ENCODE measurements at places on chromosomes 6 and 20. TPM values are rescaled to one million over a fixed set of nuclear protein-coding genes. Genes with fewer than 3 reads are reported as not detected.

DNA sequence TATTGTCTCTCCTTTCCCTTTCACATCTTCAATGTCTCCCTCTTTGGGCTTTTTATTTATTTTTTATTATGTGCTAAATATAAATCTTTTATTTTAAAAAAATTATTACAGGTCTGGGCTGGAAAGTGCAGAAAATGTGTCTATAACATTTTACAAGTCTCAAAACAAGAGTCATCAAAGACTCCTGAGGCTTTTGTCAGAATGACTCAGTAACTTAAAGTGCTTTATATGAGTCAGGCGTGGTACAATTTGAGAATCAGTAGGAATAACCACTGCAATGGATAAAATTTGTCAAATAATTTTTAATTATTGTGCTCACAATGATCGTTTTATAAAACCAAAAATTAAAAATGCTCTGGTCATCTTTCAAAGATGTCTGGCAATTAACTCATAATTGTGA is 193.9 kb downstream of the MMUT start:
- H3K4me3 ChIP-seq = no peak overlapping the region
- H3K36me3 ChIP-seq = no peaks in the 10 kb centered on the region
- no peak overlapping the region for H3K27ac ChIP-seq
- DNase-seq = no peak
- no peaks in the 10 kb centered on the region for H3K27me3 ChIP-seq

DNA sequence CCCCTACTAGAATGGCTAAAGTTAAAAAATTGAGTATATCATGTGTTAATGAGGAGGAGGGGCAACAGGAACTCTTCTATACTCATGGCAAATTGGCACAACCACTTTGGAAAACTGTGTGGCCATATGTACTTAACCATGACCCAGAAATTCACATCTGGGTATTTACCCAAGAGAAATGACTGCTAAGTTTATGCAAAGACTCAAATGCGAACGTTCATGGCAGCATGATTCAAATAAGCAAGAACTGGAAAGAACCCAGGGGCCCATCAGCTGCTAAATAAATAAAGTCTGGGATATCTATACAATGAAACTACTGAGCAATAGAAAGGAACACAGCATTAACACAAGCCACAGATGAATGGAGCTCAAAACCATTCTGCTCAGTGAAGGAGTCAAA is 107.6 kb downstream of the MYLK4 start:
- no peak for DNase-seq
- H3K4me3 ChIP-seq = no peak overlapping the region
- H3K27ac ChIP-seq = no peak overlapping the region
- peaks cover 21% of the 10 kb centered on the region for H3K27me3 ChIP-seq
- no peaks in the 10 kb centered on the region for H3K36me3 ChIP-seq
- no peaks in the 10 kb centered on the region for H3K4me1 ChIP-seq

DNA sequence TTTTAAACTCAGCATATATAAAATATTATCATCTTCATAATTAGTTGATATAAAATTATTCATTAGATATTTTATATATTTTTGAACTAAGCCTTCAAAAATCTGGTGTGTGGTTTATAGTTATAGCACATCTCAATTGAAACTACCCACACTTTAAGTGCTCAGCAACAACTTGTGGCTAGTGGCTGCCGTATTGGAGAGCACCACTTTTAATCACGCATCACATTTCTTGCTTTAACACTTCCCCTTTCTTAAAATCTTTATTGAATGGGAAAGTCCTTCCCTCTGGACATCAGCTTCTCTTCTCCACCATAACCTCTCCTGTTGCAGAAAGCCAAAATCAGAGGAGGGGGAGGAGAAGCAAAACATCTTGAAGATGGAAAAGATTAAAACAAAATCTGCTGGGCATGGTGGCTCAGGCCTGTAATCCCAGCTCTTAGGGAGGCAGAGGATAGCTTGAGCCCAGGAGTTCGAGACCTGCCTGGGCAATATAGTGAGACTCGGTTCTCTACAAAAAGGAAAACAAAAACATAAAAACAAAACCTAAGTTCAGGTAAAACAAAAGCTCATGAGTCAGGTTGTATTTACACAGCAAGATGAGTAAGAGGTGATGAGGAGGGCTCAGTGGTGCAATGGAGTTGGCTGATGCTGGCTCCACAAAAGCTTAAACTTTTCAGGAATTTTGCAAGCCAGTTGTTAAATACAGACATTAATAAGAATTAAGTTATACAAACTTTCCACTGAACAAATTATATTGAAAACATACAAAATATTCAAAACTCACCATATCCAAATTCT is 237.0 kb upstream of the SUPT3H start:
- H3K4me1 ChIP-seq = no peaks in the 10 kb centered on the region
- no peaks in the 10 kb centered on the region for H3K27me3 ChIP-seq
- H3K27ac ChIP-seq = no peak overlapping the region
- no peak overlapping the region for H3K4me3 ChIP-seq
- no peaks in the 10 kb centered on the region for H3K36me3 ChIP-seq
- no peak for DNase-seq

DNA sequence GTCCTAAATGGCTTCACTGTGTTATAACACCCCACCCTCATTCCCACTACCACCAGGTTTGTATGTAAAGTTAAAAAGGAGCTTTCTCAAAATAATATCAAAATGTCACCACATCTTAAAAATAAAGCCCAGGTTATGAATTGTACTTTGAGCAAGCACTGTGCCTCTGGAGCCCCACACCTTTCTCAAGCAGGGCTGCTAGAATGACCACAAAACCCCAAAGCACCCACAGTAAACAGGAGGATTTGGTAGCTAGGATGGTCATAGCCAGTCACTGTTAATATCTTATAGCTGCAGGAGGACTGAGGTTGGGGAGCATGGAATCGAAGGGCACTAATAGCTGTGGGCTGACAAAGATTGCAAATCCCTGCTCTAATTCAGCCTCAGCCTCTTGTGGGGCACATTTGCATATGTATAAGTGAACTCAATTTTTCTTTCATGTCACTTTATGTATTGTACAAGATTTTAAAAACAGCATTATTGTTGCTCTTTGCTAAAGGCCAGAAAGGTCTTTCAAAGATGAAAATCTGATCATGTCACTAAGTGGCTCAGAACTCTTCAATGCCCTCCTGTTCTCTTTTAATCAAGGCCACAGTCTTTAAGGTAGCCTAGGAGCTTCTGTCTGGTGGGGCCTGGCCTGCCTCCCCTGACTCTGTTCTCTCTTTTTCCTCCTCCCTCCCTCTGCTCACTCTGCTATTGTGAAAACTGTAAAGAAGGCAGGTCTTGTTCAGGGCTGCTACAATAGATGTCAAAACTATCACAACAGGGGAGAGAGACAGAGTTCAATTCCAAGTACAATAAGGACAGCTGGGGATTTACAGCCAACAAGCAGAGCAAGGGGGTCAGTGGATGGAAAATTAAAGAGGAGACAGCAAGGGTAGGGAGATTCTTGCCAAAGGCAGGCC is 101.6 kb downstream of the TMEM200A start:
- no peaks in the 10 kb centered on the region for H3K27me3 ChIP-seq
- H3K27ac ChIP-seq = no peak overlapping the region
- DNase-seq = no peak

GRCh38 chr6:7624796-7625710 is 35.1 kb downstream of the SNRNP48 start:
- no peak overlapping the region for H3K4me3 ChIP-seq
- no peak for DNase-seq
- H3K4me1 ChIP-seq = no peaks in the 10 kb centered on the region
- H3K27me3 ChIP-seq = no peaks in the 10 kb centered on the region
- no peak overlapping the region for H3K27ac ChIP-seq

GRCh38 chr20:14580418-14581074 is 243.1 kb upstream of the FLRT3 start:
- H3K27me3 ChIP-seq = no peaks in the 10 kb centered on the region
- no peaks in the 10 kb centered on the region for H3K4me1 ChIP-seq
- H3K4me3 ChIP-seq = no peak overlapping the region
- no peaks in the 10 kb centered on the region for H3K36me3 ChIP-seq

GRCh38 chr6:69064226-69064625 is 429.1 kb downstream of the ADGRB3 start:
- no peak overlapping the region for H3K4me3 ChIP-seq
- no peaks in the 10 kb centered on the region for H3K27me3 ChIP-seq
- DNase-seq = no peak
- H3K36me3 ChIP-seq = no peaks in the 10 kb centered on the region
- H3K4me1 ChIP-seq = no peaks in the 10 kb centered on the region

DNA sequence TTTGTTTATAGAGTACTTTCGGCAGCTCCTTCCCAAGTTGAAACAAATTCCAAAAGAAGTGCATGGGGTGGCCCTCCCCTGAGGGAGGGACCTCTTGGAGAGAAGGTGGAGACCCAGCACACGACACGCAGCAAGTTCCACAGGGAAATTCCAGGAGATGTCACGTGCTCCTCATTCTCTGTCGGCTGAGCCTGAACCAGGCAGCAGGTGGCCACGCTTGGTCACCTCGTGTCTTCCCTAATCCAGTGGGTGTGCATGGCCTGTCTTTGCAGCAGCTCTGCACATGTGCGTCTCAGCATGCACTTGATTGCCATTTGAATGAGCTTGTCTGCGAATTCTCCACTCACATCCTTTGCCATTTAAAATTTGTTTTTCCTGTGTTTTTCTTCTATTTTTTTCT is 357.4 kb downstream of the CDH4 start:
- H3K4me3 ChIP-seq = no peak overlapping the region
- H3K27ac ChIP-seq = no peak overlapping the region
- no peak for DNase-seq

ESR1 gene
- total RNA-seq = 0.41 TPM

ME1 gene
- 1.9 TPM for total RNA-seq

LINC00237 gene
- not detected for total RNA-seq

All from transverse colon (tissue), 4 donors.